ENCODE measurements at places on chromosomes 2 and 18.

GRCh38 chr2:69645031-69645431 lies 1.5 kb upstream of the AAK1 start:
- no peak for DNase-seq

DNA sequence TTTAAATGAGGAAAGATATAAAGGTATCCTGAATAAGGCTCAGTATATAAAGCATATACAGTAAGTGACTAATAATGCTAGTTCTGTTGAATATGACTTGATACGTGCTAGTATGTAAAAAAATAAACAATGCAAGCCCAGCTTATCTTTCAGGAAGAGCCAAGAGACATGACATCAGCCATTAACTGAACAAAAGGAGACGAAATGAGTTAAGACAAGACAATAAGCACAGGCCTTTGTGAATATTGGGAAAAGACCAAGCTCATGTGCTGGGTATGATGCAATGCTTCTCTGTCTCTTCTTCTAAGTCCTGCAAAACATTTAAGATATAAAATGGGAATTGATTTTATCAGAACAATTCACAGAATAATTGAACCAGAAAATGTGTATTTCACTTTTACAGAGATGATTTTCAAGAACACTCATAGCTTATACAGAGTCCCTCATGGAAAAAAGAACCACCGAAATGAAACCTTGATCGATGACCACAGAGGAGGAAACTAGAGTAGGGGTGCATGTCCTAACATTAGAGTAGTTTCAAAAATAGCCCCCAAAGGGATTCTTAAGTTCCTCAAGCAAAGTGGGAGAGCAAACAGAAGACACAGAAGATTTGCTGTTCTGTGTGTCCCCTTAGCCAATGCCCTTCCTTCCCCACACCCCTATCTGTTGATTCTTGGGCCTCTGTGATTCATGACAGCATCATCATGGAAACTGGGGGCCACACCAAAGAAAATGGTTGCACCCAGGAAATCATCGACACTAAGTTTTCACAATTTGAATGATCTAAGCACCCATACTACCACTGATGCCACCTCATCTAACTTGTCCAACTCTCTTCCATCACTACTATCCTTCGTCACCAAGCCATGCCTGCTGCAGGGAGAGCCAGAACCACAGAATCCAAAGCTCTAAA lies 68.0 kb upstream of the CRIM1 start:
- no peak for DNase-seq

DNA sequence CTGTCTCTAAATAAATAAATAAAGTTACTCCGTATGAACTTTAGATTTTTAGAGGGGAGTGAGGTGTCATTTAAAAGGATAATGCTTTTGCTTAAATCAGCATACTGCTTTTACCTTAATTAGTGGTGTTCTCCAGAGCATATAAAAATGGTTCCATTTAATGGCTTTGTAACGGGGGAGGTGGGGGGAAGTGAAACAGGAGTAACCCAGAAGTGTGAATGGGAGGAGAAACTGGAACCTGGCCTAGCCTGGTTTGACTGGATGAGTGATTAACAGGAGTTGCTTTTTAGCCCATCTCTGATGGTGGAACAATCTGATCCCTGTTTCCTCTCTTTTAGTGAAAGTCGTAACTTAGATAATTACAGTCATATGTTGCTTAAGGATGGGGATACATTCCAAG lies 1.6 kb downstream of the CNDP2 start:
- DNase-seq = no peak

DNA sequence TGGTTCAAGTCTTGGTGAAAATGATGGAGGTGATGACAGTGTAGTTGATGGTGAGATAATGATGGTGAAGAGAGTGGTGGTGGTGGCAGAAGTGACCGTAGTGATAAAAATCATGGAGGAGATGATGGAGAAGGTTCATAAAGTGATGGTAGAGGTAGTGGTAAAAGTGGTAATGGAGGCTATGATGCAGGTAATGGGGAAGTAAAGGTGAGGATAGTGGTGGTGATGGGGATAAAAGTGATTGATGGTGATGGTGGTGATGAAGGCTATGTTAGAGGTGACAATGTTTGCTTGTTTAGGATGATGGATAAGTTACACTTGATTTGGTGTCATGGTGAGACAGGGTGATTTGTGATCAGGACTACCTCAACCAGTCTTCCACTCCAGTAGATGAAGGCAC lies 268.9 kb downstream of the DYSF start:
- no peak for DNase-seq

DNA sequence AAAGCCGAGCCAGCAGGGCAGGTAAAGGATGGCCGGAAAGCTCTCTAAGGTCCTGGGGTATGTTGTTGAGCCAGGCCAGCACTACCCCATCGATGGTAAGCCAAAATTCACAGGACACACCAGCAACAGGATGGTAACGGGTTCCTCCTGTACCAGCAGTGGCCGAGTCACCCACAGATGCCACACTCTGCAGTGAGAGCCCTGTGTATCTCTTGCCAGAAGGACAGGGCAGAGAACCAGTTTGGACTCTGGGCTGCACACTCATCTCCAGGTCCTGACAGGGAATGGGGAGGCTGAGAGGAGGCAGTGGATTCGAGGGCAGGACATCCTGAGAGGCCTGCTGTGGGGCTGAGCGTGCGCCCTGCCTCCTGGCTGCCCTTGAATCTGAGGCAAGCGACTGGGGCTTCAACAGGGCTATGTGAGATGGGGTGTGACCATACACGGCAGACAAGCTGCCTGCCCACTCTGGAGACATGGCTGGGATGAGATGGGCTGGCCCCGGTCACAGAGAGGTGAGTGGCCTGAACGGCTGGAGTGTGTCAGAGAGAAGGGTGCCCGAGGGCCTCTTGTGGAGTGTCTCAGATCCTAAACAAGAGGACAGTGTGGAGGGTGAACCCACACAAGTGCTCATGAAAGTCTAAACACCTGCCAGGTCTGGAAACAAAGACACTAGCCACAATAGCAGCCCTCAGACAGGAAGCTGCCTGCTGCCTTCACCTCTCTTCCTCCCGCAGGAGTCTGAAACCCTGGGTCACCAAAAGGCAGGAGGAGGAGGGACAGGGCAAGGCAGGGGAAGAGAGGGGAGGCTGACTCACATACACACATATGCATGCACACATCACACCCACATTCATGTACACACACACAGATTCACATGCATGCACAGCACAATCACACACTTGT lies 182.3 kb downstream of the LOXHD1 start:
- DNase-seq = no peak

DNA sequence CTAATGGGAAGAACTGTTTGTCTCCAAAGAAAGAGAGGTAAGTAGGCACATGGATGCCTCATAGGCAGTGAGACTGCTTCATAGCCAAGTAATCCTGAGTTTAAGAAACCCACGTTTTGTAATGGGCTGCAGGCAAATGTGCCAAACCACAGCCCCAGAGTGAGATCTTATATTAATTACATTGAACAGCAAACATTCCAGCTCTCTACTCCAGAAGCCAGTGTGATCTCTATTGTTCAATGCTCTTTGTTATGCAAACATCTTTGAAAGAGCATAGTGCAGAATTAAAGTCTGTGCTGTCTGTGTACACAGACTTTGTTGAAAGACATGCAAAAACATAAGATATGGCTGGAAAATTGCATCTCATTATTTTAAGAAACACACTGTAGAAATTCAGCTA lies 720.8 kb upstream of the REG3G start:
- DNase-seq = no peak

DNA sequence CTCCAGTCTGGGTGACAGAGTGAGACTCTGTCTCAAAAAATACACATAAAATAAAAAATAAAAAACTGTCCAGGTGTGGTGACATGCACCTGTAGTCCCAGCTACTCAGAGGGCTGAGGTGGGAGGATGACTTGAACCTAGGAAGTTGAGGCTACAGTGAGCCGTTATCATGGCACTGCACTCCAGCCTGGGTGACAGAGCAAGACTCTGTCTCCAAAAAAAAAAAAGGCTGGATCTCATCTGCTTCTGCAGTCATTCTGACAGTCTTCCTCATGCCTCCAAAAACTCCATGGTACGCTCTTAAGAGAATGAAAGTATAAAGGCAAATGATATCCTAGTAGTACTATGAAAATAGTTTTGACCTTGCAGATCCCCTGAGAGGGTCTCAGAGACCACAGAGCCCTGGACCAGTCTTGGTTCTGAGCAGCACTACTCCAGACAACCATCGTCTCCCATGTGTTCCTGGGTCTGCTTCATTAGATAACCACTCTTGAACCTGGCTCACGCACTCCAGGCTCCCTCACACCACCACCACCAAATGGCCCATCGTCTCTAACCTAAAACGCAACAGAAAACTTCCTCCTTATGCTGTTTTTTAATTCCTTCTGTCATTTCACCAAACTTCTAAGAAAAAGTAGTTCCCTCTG lies 26.0 kb downstream of the SPIRE1 start:
- no peak for DNase-seq

DNA sequence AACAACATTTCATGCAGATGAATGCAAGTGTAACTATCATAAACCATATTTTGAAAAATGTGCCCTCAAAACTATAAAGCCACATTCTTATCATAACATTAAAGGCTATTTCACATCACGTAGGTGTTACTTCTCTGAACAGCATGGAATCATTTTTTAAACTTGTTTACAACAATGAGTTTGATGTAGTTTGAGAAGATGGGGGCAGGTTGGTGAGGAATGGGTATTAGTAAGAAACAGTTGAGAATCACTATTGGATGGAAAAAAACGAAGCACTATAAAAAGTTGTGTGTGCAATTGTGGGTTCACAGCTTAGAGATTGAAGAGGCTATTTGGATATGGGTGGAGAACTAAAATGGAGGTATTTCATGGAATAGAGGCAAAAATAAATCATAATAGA lies 569.1 kb downstream of the ARHGAP15 start:
- DNase-seq = no peak

- DNase-seq = no peak
Observed at GRCh38 chr2:51329512-51329911, 297.6 kb upstream of the NRXN1 start.

DNA sequence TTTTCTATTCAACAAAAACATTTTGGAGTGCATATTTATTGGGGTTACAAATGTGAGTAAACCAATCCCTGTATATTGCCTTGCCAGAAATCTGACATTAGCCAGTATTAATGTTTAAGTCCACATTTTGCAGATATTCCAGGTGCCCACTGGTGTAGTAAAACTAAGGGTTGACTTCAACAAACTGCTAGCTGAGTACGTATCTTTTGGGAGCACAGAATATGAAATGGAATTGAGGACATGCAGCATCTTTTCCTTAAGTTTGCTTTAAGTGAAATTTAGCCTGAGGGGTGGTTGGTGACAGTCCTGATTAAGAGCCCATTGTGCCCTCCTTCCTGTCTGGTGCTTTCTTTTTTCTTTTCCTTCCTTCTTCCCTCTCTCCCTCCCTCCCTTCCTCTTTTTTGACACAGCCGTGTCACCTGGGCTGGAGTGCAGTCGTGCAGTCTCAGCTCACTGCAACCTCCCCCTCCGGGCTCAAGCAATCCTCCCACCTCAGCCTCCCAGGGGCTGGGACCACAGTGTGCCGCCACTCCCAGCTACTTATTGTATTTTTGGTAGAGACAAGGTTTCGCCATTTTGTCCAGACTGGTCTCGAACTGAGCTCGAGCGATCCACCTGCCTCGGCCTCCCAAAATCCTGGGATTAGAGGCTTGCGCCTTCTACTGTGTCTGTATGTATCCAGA lies 1.6 kb downstream of the NUP35 start:
- no peak for DNase-seq

DNA sequence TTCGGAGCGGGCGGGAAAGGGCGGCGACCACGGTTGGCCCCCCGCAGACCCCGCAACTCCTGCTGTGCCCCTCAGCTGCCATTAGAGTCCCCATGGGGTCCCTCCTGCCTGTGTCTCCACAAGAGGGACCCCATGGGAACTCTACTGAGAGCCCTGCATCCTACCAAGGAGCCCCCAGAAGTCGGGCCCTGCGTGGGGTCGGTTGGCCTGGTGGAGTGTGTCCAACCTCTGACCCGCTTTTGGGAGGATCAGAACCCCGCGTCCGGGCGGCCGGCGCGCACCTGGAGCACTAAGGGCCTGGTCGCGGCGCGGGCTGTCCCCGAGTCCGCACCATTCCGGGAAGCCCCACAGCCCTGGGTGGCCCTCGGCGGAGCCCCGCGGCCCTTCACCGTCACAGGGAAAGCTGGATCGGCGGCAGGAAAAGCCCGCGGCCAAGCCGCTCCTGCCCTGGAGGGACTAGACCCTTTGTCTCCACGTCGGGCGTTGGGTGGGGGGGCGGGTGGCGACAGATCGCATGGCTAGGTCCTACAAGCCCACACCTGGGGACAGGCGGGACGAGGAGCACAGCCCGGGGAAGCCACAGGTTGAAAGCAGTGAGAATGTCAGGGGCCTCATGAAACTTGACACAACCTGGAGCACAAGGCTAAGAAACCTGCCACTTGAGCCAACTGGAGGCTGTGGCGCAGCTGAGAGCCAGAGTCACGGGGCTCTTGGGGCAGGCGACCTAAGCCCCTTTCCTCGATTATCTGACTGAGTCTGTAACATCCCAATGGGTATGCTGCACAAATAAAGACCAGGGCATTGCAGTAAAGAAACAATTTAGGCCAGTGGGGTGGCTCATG lies 11.2 kb upstream of the CXXC1 start:
- DNase-seq = no peak
